ENCODE measurements at places on chromosomes 3 and 15.

- no peak for DNase-seq
These were observed at the start of gene MAP1A for GRCh38 chr15:43517354-43518196. Gene MAP1A, plus strand, starts transcription at chr15:43517608. Its CDS starts 3,866 bp downstream, at chr15:43521474.

GRCh38 chr15:63601704-63602185 lies 4.6 kb downstream of the FBXL22 start:
- DNase-seq, result no peak

DNA sequence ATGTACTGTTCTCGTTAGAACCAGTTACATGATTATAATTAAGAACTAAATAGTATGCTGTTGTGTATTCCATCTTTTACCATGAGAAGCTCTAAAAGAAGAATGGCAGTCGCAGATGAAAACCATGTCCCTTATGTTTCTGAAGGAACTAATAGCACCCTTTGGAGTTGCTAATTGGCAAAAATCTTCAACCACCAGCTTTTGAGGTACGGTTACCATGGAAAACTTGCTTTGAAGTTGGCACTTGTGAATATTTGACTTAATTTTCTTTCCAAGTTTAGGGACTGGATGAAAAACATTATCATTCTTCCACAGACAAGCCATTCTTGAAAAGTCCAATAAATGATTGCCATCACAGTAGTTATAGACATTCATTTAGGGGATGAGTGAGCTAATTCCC lies 666.6 kb upstream of the ROBO1 start:
- DNase-seq, result no peak

- DNase-seq, result no peak
These were observed 26.4 kb upstream of the GABPB1 start for GRCh38 chr15:50381438-50381837.

- DNase-seq, result no peak
These were observed 78.3 kb upstream of the ALDH1A3 start for GRCh38 chr15:100801256-100801900.

- DNase-seq, result no peak
These were observed 9.0 kb upstream of the ADGRG7 start for GRCh38 chr3:100600181-100601042.

DNA sequence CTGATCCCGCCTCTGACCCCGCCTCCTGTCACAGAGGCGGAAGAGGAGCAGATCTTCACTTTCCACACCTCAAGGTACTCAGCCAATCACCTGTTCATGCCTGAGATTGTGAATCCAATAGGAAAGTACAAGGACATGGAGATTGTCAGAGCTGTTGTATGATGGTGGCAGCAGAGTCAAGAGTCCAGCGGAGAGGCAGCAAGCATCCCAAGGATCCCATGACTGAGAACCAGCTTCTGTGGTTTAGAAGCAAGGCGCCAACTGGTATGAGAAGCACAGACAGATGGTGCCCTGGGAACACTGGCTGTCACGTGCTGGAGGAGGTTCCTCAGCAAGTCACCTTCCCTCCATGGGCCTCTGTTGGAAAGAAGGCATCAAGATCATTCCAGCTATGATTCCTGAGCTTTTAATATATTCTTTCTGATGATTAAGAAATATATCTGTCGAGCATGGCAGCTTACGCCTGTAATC lies 93.9 kb downstream of the CPN2 start:
- DNase-seq, result no peak

GRCh38 chr15:50355619-50355905 lies 564 bp upstream of the GABPB1 start:
- no peak for DNase-seq

DNA sequence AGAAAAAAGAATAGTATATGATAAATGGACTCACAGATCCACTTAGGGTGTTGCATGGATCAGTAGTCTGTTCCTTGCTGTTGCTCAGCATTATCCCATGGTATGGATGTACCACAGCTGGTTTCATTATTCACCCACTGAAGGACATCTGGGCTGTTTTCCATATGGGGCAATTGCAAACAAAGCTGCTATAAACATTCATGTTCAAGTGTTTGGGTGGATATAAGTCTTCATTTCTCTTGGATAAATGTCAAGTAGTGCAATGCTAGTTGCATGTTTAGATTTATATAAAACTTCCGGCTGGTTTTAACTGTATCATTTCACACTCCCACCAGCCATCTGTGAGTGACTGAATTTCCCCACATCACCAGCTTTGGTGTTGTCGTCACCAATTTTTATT lies 137.7 kb downstream of the ASB7 start:
- no peak for DNase-seq

- DNase-seq, result no peak
These were observed 32.7 kb downstream of the GLDN start for GRCh38 chr15:51374131-51374530.

GRCh38 chr15:67855842-67856241 lies 16.0 kb upstream of the RNU6-1 start:
- no peak for DNase-seq

DNA sequence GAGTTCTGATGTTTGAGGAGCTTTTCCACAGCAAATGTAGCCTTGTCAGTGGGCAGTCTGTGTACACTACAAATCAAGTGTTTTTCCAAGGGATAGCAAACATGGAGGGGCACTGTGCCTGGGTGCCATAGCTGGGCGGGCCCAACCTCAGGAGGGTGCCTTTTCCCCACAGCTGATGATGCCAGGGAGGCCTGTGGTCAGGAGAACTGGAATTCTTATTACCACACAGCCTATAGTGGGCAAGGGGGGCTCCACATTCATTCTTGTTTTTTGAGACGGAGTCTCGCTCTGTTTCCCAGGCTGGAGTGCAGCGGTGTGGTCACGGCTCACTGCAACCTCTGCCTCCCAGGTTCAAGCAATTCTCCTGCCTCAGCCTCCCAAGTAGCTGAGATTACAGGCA lies 41.8 kb downstream of the SYNM start:
- DNase-seq, result no peak

- no peak for DNase-seq
These were observed 22.0 kb downstream of the COL6A6 start for GRCh38 chr3:130539005-130539404.

DNA sequence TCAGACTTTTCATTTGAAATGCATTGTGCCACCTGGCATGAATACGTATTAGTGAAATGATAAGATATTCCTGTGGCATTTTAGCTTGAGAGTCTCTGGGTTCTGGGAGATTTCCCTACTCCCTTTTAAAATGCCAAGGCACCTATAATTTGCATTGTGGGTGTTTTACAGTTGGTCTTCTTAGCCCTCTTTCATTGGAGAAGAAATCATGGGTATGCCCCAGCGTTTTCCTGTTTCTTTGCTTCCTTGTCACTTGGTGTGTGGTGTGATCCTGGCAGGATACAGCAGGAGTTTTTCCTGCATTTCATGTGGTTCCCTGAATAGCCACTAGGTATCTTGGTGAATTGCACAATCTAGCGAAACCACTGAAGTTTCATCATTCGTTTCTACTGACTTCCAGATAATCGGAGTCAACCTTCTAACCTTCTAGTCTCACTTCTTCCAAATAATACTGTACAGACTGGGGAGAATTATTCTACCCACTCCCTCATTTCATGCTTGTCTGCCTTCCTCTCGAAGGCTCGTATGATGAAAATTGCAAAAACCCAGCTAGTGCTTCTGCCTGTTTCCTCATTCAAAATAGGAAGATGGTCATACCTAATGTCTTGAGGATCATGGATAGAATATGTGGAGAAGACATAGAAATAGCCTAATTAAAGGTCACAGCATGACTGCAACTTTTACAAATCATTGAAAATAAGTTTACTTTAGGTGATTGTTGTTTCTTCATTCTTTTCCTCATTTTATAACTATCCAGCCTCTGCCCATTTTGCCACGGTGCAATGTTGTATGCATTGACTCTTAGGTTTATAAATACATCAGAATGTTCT lies 2.6 kb downstream of the BHLHE40 start:
- no peak for DNase-seq

DNA sequence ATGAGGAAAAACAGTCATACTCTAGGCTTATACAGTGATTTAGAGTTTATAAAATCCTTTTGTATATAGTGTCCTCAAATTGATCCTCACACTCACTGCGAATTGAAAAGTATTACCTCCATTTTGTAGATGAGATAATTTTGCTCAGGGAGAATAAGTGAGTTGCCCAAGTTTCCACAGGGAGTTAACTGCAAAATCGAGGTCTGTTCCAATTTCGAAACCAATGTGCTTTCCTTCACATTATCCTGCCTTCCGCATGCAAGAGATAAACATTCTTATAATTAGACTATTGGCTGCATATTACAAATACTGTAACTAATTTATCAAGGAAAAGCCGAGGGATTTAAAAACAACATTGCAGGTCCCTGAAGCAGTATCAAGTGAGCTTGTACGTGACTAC lies 667.0 kb downstream of the SQOR start:
- no peak for DNase-seq

DNA sequence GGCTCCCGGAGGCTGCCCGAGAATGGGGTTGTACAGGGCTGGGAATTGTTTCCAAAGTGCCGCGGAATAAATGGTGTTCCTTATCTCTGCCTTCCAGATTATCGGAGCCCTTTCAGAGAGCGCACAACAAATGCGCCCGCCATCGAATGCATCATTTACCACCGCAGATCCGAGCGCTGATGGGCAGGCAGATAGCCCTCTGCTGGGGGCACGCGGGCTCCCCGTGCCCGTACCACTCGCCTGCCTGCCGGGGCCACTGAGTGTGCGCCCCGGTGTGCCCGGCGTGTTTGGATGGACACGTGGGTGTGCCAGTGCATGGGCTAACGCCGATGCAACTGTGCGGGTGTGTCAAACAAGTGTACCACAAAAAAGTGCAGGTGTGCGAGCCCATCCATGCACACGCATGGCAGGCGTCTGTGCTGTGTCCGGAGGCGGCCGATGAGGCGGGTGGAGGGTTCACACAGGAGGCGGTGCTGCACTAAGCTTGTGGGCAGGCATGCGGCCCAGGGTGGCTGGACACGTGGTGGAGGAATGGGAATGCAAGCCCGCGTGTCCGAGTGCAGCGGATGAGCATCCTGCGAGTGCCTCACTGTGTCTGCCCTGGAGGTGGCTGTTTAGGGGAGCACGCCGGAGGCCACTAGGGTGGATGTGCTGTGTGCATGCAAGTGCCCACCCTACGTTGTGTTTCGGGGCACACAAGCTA lies 3.8 kb upstream of the GATA2 start:
- DNase-seq, result no peak

- DNase-seq, result no peak
These were observed 25.5 kb downstream of the SLC22A14 start for GRCh38 chr3:38307599-38307998.

DNA sequence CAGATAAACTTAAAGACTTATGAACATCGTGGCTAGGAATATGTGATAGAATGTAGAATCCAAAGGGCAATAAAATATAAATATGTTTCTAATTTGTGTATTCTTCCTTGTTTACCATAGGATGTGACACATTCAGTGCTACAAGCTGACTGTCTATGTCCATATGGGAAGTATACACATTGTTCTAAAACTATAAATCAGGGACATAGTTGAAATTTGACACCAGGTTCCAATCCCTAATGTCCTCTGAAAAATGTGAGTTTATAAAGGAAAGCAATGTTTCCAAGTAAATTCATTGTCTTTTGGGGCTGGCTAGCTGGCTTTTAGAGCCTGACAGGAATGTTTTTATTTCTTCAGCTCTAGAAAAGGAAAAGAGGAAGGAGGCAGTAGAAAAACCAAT lies 273.6 kb downstream of the CNTN4 start:
- DNase-seq, result no peak

GRCh38 chr3:41024031-41024836 lies 175.1 kb upstream of the CTNNB1 start:
- no peak for DNase-seq

DNA sequence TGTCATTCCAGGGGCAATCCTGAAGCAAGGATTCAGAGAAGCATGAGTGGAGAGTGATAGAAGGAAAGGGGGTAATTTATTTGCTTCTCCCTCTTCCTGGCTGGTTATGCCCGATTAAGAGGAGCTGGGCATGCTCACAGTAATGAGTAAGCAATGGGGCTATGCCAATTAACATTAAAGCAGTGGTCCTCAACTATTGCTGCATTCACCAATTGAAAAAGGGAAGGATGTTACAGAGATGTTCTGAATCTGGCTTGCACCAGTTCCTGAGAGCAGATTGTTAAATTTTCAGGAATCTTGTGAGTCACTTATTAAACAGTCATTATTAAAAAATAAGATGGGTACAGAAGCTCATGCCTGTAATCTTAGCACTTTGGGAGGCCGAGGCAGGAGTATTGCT lies 85.9 kb upstream of the ZBTB20 start:
- DNase-seq, result no peak

GRCh38 chr15:91478717-91479191 lies 374.8 kb upstream of the SLCO3A1 start:
- DNase-seq, result no peak

DNA sequence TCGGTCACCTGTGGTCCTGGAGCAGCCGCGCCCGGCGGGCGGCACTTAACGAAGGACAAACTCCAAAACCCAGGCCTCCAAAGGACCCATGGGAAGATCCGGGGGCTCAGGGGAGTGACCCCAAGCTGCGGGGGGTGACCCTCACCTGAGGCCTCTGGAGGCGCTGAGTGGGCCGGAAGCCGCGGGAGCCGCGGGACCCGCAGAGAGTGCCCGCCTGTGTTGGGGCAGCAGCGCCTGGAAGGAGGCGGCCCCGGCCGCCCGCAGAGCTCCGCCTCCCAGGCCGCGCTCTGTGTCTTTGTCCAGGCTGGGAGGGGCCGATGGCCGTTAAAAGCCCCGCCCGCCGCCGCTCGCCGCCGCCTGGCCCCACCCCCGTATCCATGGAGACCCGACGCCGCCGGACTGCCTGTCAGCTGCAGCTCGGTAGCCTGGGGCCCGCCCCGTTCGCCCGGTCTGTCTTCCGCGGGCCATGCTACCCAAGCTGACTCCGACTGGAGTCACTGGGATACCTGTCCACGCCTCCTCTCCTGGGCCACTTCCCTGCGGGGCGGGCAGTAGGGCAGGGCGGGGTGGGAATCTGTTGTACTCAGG lies 15.3 kb upstream of the FANCD2 start:
- DNase-seq, result no peak

DNA sequence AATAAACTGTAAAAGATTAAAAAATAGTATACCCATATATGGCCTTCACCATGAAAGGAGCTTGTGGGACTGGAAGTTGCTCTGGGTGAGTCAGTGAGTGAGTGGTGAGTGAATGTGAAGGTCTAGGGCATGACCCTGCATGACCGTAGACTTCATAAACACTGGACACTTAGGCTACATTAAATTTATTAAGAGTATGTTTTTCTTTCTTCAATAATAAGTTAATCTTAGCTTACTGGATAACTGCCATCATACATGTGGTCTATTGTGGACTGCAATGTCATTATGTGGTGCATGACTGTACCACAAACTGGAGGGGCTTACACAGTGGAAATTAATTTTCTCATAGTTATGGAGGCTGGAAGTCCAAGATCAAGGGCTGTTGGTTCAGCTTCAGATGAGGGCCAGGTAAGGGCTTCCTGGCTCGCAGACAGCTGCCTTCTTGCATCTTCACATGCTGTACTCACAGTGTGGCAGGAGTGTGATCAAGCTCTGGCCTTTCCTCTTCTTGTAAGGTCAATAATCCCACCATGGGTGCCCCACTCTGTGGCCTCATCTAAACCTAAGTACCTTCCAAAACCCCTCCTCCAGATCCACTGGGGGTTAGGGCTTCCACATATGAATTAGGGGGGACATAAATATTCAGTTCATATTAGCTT lies 40.8 kb upstream of the PRR23E start:
- DNase-seq, result no peak
